Stimulated activated CD8-positive, alpha-beta memory T cell treated with anti-CD3 and anti-CD28 coated beads, Interleukin-4, amount 100 ng/mL, for 4 hours (primary cell): ENCODE measurements at places on chromosomes 1 and 21.

GRCh38 chr1:23370709-23371584 is 1.3 kb upstream of the ZNF436 start:
- no peak for DNase-seq

- DNase-seq, result no peak
Measured at GRCh38 chr21:32705139-32705538, 22.7 kb downstream of the SYNJ1 start.

DNA sequence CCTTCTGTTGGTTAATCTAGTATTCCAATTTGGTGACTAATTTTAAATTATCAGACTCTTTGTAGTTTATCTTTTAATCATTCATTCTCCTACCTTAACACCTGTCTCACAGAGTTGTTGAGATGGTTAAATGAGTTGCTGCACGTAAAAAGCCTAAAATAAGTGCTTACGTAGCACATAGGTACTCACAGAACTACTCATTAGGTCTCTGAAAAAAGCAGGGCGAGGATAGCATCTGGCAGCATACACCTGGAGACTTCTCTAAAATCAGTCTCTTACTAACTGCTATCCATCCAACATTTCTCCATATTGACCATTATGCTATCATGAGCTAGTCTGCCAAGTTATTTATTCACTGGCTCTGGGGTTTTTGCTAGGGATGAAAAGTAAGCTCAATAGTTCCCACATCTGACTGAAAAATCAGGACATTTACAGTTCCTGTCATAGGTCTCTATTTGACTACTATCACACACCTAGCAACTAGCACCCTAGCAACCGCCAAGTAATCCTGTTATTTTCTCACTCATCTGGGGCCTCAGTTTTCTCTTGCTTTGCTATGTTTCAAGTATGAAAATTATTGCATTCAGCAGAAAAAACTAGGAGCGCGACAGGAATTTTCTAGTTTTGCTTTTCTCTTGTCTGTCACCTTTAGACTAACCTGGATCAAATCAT is 11.2 kb downstream of the CSDE1 start:
- no peak for DNase-seq

GRCh38 chr21:39630191-39630591 is 17.5 kb downstream of the B3GALT5 start:
- no peak for DNase-seq

DNA sequence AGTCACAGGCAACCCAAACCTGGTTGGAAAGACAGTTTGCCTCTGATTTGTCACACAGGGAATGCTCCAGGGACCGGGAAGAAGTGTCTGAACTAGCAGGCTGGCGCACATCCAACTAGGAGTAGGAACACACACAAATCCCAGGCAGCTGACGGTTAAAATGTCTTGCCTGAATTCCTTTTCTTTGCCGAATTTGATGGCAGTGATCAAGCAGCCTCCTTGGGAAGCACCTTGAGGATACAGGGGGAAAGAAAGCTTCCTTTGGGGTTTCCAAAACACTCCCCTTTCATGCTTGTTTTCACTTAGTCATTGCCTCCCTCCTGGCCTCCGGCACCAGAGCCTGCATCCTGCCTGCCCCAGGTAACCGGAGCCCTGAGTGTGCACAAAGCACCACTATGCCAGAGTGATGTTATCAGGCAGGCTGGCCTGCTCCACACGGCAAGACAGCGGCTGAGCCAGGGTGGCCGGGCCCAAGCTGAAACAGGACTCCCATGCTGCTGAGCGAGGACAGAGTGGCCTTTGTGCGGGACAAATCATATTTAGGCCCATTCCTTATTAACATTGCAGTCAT is 193.8 kb downstream of the LMX1A start:
- no peak for DNase-seq

- DNase-seq, result no peak
Measured at GRCh38 chr1:160361814-160362167, 5.1 kb upstream of the NHLH1 start.

DNA sequence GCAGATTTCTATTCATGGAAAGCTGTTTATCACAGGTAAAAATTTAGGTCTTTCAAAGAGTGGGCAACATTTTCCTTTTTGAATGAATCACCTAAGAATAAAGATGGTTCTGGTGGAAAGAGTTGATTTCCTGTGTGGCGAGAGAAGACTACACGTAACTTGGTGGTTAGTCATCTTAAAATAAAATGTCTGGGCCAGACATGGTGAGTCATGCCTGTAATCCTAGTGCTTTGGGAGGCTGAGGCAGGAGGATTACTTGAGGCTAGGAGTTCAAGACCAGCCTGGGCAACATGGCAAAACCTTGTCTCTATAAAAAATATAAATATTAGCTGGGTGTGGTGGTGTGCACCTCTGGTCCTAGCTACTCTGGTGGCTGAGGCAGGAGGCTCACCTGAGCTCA is 65.7 kb downstream of the DISP1 start:
- no peak for DNase-seq

GRCh38 chr1:35603468-35603867 is 30.4 kb downstream of the TFAP2E start:
- no peak for DNase-seq

GRCh38 chr1:50371749-50372148 is 51.5 kb downstream of the DMRTA2 start:
- DNase-seq, result no peak

- DNase-seq, result no peak
Measured at GRCh38 chr1:205261946-205262691, 34.4 kb downstream of the TMCC2 start.

DNA sequence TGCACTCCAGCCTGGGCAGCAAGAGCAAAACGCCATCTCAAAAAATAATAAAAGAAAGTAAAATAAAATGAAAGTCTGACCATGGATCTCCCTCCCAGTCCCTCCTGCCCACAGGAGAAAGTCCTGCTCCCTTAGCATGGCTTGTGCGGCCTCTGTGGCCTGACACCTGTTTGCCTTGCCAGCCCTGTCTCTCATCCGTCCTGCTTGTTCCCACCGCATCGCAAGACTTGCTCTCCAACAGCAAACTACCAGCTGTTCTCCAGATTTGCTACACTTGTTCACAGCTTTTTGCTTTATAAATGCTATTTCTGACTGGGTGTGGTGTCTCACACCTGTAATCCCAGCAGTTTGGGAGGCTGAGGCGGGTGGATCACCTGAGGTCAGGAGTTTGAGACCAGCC is 2.7 kb downstream of the ETV3L start:
- no peak for DNase-seq

DNA sequence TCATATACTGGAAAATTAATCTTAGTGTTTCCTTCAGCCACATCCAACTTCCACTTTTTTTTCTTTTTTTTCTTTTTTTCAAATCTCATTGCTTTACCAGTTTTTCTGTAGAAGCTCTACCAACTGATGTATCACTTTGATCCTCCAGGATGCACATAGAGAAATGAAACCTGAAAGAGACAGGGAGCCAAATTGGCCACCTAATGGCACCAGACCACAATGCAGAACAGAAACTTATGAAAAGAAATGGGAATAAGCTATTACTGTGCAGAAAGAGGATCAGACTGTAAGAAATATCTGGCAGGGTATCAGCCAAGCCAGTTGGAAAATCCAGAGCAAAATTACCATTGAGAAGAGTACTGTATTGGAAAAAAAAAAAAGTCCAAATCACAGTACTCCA is 1514.2 kb downstream of the MRPL39 start:
- no peak for DNase-seq

DNA sequence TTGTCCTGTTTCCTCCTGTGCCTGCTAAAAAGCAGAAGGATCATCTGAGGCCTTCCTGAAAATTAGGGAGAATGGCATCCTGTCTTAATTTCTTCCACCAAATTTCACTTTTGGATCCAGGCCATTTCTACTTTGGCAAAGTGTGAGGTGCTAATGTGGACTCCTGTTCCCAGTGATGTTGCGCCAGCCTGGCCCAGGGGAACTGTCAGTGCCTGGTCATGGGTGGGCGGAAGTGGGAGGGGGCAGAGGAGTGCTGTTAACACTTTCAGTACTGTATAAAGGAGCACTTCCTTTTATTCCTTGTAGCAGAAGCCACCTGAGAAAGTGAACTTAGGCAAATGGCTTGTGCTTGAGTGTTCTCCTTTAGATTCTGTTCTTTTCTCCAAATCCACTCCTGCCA is 19.9 kb downstream of the ELAPOR1 start:
- DNase-seq, result no peak

GRCh38 chr1:53561503-53562105 is 102.4 kb downstream of the DMRTB1 start:
- no peak for DNase-seq

DNA sequence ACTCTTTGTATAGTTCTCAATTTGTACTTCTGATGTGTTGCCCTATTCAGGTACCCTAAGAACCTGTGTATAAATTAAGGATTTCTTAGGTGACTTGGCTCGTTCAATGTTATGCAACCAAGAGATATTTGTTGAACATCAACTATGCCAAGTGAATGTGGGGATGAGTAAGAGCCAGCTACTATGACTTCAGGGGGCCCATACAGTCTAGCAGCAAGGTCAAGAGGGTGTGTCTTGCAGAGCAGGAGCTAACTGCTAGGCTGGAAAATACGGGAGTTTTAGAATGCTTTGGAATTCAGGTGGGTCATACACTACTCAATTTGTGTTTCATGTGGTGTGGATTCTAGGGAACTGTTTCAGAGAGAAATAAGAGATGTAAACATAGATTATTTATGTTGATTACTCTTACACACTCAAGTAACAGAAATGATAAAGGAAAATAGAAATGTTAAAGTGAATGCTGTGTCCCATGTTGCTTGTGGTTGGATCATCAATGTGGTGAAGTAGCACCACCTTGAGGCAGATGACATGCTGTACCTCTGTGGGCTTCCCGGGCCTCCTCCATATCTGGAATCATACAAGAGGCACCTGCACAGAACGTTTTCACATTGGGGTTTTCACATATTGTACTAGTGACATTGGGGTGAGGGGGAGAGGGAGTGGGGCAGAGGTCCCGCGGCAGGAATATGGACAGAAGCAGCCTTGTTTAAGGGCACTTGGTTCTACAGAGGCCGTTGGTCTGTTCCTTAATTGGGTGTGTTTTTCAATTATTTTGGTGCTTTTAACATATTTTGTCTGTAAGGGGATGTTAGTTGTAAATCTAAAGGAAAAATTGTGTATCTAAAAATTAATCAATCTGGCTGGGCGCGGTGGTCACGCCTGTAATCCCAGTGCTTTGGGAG is 12.4 kb downstream of the ARPC5 start:
- no peak for DNase-seq

DNA sequence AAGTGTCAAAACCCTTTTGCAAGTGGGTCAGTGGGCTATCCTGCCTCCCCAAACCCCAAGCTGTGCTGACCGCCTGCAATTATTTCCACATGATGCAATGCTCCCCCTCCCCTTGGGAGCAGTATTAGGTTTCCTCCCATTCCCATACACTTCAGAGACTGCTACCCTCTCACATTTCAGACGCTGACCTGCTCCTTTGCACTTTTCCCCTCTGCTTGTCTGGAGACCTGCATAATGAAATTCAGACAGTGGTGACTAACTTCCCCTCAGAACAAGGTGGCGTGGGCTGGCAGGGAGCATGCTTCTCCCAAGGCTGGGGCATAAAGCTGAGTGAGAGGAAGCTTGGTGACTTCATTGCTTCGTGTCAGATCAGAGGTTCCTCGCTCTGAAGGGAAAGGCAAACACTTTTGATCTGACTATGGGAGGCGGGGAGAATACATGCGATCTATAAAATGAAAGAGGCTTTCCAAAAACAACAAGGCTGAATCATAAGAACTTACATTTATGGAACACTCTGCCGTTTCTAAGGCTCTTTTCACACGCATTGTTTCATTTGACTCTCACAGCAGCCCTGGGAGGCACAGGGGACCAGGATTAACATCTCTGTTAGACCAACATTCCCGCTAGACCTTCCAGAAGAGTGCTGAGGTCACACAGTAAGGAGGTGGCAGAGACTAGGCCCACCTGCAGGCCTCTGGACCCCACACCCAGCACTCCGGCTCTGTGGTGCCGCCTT is 27.5 kb upstream of the ROR1 start:
- no peak for DNase-seq

DNA sequence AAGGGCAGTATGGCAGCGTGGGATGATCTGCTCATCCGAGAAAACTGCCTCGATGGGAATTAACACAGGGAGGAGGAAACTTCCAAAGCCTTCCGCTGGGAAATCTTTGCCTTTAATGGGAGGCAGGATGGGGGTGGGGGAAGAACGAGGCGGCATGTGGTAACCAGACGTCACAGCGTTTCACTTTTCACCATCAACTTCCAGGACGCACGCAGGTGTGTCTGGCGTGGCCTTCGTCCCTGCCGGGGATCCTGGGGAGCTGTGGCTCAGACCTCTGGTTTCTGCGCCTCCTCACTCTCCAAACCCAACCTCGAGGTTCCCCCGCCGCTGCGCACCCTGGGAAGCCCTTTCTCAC is 282 bp downstream of the RSPH1 start:
- DNase-seq, result no peak

DNA sequence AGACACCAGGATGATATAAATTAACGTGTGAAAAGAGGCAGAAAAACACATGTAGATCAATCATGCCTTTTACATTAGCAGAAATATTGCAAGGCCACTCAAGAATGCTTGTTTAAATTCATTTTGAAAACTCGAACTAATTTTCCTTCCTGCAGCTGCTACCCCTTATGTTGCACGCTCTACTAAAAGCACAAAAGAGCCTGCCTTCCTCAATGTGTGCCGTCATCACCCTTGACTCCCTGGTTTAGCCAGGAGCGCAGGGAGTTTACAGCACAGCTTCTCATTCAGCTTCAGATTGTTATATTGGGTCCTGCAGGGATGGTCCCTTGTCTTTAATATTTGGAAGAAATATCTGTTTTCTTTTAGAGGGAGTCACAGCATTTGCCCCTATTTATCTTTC is 10.1 kb upstream of the ST6GALNAC5 start:
- no peak for DNase-seq

- DNase-seq, result no peak
Measured at GRCh38 chr21:34519016-34519415, 7.0 kb upstream of the KCNE1 start.

DNA sequence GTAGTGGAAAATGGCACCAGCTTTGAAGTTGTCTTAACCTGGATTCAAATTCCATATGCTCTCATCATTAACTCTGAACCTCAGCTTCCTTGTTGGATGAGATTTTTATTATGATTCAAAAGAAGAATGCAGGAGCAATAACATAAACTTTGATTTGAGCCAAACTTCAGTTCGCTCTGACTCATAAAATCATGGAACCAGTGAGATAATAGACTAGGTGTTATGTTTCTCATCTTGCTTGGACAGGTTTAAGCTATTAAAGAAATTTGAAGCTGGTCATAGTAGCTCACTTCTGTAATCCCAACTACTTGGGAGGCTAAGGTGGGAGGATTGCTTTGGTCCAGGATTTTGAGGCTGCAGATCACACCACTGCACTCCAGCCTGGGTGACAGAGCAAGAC is 172.8 kb downstream of the CLEC20A start:
- DNase-seq, result no peak

DNA sequence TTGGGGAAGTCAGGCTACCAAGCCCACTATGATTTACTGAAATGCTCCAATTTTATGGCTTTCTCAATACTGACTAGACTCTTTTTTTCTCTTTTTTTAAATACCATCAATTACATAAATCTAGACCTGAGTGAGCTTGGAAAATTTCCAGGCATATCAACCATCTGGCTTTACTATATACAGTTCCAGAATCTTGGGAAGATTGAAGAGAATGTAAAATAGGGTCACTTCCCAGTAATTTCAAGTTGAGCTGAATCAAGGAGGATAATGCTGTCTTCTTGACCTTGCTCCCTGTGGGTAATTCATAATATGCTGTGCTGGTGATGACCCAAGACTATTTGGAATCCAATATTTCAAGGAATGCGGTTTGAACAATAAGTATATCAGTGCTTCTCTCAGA is 108.1 kb downstream of the MAP3K21 start:
- DNase-seq, result no peak

GRCh38 chr1:191579019-191579418 is 579.2 kb upstream of the RGS18 start:
- DNase-seq, result no peak

- no peak for DNase-seq
Measured at GRCh38 chr21:31236528-31236927, 107.5 kb downstream of the TIAM1 start.
